ENCODE measurements at places on chromosomes 5 and 9.

- no peak for DNase-seq
These were observed 599 bp downstream of the KIAA1191 start for GRCh38 chr5:176360894-176361436.

DNA sequence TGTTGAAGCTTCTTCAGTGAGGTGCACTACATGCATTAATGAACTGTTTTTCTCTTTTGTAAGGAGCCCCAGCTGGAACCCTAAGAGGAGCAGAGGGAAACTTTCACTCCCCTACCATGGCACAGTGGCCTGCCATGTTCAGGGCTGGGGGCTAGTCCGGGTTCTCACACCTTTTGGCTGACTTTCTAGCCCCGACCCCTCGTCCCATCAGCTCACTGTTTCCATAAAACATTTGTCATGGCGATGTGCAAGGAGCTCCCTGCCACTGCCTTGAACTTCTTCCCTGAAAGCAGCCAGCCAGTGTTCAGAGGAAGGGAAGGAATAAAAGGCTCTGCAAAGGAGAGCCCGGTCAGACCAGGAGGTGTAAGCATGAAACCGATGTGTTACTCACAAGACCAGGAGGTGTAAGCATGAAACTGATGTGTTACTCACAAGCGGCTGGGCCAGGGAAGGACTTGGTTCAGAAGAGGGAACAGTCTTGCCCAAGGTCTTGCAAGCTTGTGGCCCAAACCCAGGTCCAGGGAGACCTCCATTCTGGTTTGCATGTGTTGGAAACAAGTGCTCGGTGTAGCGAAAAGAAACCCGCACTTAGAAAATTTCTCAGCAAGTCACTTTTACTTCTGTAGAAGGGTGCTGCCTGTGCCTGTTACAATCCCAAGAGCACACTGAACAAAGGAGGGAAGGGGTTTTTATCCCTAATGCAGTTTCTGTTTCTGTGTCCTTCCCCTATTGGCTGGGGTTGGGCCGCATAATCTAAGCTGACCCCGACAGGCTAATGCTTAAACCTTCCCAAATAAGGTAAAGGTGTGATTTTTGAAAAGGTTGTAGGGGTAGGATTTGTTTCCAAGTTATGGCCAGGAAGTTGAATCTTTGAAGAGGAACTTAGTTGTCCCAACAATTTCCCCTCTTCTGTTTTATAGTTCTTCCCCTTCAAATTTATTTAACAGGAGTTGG lies 3.4 kb upstream of the ABO start:
- no peak for DNase-seq

DNA sequence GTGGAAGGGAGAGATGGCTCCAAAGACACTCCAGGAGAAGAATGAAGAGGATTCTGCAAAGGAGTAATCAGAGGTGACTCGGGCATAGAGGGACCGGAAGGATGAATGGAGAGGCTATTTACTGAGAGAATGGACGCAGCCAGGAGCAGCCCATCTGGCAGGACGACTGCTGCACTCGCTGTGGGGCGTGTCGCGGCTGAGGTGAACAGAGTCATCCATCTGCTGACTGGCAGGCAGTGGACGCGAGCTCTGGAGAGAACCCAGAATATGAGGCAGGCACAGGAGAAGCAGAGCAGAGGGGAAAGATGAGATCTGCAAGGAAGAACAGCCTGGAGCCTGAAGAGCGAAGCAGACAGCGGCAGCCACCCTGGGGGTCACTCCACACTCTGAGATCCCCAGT lies 16.4 kb downstream of the FGF1 start:
- DNase-seq = no peak

DNA sequence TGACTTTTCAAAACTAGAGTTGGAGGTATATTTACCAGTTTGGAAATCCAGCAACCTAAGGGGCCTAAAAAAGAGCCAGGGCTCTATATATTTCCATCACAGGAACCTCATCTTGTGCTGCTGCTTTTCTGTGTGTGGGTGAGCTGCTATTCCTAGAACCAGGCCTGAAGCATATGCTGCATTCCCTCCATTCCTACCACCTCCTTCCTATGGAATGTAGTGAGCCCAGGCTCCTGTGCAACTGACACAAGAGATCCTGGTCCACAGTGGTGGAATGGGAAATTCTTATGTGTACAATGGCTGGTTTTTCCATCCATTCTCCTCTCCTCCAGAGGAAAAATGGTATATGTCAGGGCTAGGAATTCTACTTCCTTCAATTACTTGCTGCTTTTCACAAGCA lies 39.1 kb downstream of the SPEF2 start:
- DNase-seq = no peak

GRCh38 chr9:69470186-69470977 lies 145.4 kb downstream of the ENTREP1 start:
- DNase-seq = no peak

DNA sequence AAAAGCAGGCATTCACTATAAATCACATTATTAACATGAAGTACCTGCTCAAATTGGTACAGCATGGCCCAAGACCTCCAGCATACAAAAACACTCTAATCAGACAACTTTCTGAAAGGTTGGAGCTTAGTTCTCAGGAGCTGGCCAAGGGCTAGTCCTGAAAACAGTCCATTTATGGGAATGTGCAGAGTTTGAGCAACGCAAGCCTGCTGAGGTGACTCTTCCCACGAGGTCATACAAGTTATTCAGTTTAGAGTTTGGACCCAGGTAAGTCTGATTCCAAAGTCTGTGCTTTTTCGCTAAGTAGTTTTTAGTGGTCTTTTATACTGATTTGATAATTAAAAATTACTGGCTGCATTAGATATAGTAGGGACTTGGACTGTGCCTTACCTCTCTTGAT lies 52.6 kb downstream of the AP3S1 start:
- DNase-seq = no peak

DNA sequence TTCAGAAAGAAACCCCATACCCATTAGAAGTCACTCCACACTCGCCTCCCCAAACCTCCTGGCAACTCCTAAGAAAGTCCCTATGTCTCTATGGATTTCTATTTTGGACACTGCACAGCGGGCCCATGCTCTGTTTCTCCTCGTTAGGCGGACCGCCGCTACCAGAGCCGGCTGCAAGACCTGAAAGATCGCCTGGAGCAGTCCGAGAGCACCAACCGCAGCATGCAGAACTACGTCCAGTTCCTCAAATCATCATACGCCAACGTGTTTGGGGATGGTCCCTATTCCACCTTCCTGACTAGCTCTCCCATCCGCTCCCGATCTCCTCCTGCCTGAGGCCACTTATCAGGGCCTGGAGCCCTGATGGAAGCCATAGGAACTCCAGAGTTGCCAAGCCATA lies 4.6 kb upstream of the GLE1 start:
- DNase-seq = no peak

DNA sequence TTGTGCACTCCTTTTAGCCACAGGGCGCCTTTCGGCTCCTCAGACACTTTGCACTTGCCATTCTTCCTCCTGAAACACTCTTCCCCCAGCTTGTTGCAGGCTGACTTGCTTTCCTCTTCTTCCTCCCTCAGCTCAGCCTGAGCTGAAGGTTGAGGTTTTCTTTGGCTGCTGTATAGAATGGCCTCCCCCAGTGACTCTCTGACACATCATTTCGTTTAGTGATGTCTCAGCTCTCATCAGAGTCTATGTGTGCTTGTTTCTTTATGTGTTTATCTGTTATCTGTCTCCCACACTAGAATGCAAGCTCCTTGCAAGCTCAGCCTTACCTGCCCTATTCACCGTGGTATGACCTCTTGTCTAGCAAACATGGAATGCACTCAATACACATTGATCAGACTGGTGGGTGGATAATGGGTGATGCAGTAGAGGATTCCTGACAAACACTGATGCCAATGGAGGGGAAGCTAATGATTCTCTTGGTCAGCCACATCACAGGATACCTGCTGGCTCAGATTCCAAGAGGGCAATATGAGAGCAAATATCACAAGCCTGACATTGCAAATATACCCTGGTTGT lies 112.9 kb upstream of the STC2 start:
- DNase-seq = no peak

DNA sequence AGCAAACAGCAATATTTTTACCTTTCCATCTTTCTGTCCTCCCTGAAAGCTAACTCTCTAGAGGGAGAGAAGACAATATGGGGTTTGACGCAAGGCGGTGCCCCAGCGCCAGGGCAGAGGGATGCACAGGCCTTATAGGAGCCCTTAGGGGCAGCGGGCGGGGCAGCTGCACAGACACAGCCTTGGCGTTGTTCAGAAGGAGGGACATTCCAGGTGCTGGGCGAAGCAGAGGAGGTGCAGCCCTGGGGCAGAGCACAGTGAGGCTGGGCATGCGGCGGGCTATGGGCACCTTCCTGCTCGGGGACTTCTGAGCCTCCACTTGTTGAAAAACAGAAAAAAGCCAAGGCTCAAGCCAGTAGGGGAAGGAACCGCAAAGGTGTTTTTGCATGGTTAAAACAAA lies 33.7 kb upstream of the BICD2 start:
- DNase-seq = no peak

GRCh38 chr5:20102293-20102692 lies 114.3 kb upstream of the CDH18 start:
- no peak for DNase-seq

All from NCI-H1417 treated with DMSO at 0.1 percent for 48 hours (cell line).